Upper lobe of right lung (tissue), 1 donor: ENCODE measurements at places on chromosomes 2 and 18. TPM values are rescaled to one million over a fixed set of nuclear protein-coding genes. Genes with fewer than 3 reads are reported as not detected.

QPCT gene
- total RNA-seq, result 4.9 TPM

GRCh38 chr2:218885981-218886947, 5.6 kb downstream of the WNT10A start:
- no peaks in the 10 kb centered on the region for H3K4me1 ChIP-seq
- H3K4me3 ChIP-seq, result no peak overlapping the region
- no peaks in the 10 kb centered on the region for H3K36me3 ChIP-seq
- DNase-seq, result no peak
- peaks cover 16% of the 10 kb centered on the region for H3K27me3 ChIP-seq

NCKAP1 gene
- 117 TPM for total RNA-seq

FIGLA gene
- total RNA-seq, result not detected

- no peak overlapping the region for H3K27ac ChIP-seq
- H3K36me3 ChIP-seq, result no peaks in the 10 kb centered on the region
- no peak overlapping the region for H3K4me3 ChIP-seq
- no peaks in the 10 kb centered on the region for H3K27me3 ChIP-seq
- no peaks in the 10 kb centered on the region for H3K4me1 ChIP-seq
Observed at GRCh38 chr2:56047136-56047535, 123.6 kb upstream of the EFEMP1 start.

PLGLB1 gene
- 3.3 TPM for total RNA-seq

NOL4 gene
- not detected for total RNA-seq

DNA sequence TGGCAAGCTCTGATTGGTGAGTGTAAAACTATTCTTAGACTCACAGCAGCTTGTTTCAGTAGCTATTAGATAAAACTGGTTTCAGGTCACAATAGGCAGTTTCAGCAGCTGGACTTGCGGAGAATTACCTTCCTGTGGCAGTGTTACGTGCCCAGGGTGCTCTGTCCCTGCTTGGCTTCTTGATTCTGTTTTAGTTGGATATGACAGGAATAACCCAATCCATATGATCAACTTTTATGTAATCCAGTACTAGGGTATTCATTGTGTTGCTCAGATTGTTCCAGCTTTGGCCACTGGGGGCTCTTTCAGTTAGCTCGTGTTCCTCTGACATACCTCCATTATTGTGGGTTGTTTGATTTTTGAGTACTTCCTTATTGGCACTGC, 43.1 kb downstream of the INPP4A start:
- H3K4me1 ChIP-seq, result peaks cover 37% of the 10 kb centered on the region
- no peaks in the 10 kb centered on the region for H3K36me3 ChIP-seq
- no peak overlapping the region for H3K27ac ChIP-seq

ALPG gene
- 0.49 TPM for total RNA-seq

GRCh38 chr2:229909090-229909489, 12.7 kb downstream of the TRIP12 start:
- peaks cover 30% of the 10 kb centered on the region for H3K36me3 ChIP-seq
- H3K4me1 ChIP-seq, result peaks cover 29% of the 10 kb centered on the region
- H3K27ac ChIP-seq, result no peak overlapping the region
- H3K4me3 ChIP-seq, result no peak overlapping the region

- DNase-seq, result no peak
- H3K27ac ChIP-seq, result no peak overlapping the region
- H3K4me1 ChIP-seq, result peaks cover 3% of the 10 kb centered on the region
Observed at GRCh38 chr2:204686406-204686805, 141.1 kb downstream of the PARD3B start.
